K562 (cell line): ENCODE measurements at places on chromosomes 11 and 22. TPM values are rescaled to one million over a fixed set of nuclear protein-coding genes. Genes with fewer than 3 reads are reported as not detected.

GRCh38 chr11:64679846-64680245, 43.2 kb downstream of the NRXN2 start:
- no peaks in the 10 kb centered on the region for H3K4me1 ChIP-seq
- no peak overlapping the region for H3K4me3 ChIP-seq
- no peak overlapping the region for H3K27ac ChIP-seq
- H3K36me3 ChIP-seq = no peaks in the 10 kb centered on the region

GRCh38 chr22:28344918-28345703, 334.5 kb downstream of the TTC28 start:
- DNase-seq = no peak
- H3K27me3 ChIP-seq = no peaks in the 10 kb centered on the region

- H3K4me1 ChIP-seq = peaks cover 16% of the 10 kb centered on the region; the same call in 2 of the 3 replicates
- H3K27ac ChIP-seq = peak overlapping the region; percentile 82
- H3K4me3 ChIP-seq = no peak overlapping the region
- DNase-seq = peak; percentile 31
- no peaks in the 10 kb centered on the region for H3K36me3 ChIP-seq
- no peaks in the 10 kb centered on the region for H3K27me3 ChIP-seq
Measured at GRCh38 chr11:5131584-5132335, 6.4 kb downstream of the OR52A5 start.

GRCh38 chr11:46659908-46660307, 40.5 kb downstream of the ARHGAP1 start:
- no peak for DNase-seq
- no peaks in the 10 kb centered on the region for H3K27me3 ChIP-seq

- no peaks in the 10 kb centered on the region for H3K27me3 ChIP-seq
- DNase-seq = no peak
- no peaks in the 10 kb centered on the region for H3K4me1 ChIP-seq
- no peak overlapping the region for H3K27ac ChIP-seq
Measured at GRCh38 chr22:31544481-31545480, 48.4 kb downstream of the SFI1 start.

DNA sequence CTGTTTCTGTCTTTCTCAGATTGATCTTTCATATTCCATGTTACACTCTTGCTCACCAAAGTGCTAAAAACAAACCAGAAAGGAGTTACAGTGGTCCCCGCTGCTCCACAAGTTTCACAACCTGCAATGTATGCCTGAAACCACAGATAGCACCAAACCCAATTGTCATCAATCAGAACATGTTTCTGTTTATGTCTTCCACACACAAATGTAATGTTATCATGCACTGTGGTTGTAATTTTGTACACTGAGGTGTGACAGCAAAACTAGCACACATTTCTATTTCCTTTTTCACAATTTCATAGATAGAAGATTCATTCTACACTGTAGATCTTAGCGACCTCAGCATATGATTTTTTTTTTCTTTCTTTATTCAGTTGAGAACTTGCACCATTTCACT, 1045.9 kb upstream of the RAG2 start:
- H3K27me3 ChIP-seq = no peaks in the 10 kb centered on the region
- no peak overlapping the region for H3K27ac ChIP-seq
- H3K4me3 ChIP-seq = no peak overlapping the region
- H3K36me3 ChIP-seq = no peaks in the 10 kb centered on the region

GRCh38 chr22:44068422-44069191, 44.5 kb downstream of the PARVB start:
- no peaks in the 10 kb centered on the region for H3K36me3 ChIP-seq
- peaks cover 24% of the 10 kb centered on the region for H3K4me1 ChIP-seq
- H3K27me3 ChIP-seq = no peaks in the 10 kb centered on the region
- no peak overlapping the region for H3K27ac ChIP-seq
- peak; percentile 17 for DNase-seq
- no peak overlapping the region for H3K4me3 ChIP-seq

Gene CHRDL2
- total RNA-seq = 0.20 TPM in 1 of 2 replicates, not detected in the other

- DNase-seq = no peak
- no peak overlapping the region for H3K4me3 ChIP-seq
- peaks cover 12% of the 10 kb centered on the region for H3K4me1 ChIP-seq
- no peaks in the 10 kb centered on the region for H3K27me3 ChIP-seq
- no peak overlapping the region for H3K27ac ChIP-seq
- no peaks in the 10 kb centered on the region for H3K36me3 ChIP-seq
Measured at GRCh38 chr22:23519442-23520157, 60.5 kb downstream of the IGLL1 start.

GRCh38 chr11:101914341-101914737, 471 bp upstream of the CEP126 start:
- H3K4me1 ChIP-seq = no peaks in the 10 kb centered on the region
- H3K4me3 ChIP-seq = 0 out of 2 replicates have a peak overlapping the region, but pooled peaks have one; percentile 58
- H3K27ac ChIP-seq = no peak overlapping the region

Gene DEFB131B
- not detected in 2 replicates for total RNA-seq
